Hippocampal formation (tissue), 2 donors: ENCODE measurements at places on chromosomes 5 and 9.

DNA sequence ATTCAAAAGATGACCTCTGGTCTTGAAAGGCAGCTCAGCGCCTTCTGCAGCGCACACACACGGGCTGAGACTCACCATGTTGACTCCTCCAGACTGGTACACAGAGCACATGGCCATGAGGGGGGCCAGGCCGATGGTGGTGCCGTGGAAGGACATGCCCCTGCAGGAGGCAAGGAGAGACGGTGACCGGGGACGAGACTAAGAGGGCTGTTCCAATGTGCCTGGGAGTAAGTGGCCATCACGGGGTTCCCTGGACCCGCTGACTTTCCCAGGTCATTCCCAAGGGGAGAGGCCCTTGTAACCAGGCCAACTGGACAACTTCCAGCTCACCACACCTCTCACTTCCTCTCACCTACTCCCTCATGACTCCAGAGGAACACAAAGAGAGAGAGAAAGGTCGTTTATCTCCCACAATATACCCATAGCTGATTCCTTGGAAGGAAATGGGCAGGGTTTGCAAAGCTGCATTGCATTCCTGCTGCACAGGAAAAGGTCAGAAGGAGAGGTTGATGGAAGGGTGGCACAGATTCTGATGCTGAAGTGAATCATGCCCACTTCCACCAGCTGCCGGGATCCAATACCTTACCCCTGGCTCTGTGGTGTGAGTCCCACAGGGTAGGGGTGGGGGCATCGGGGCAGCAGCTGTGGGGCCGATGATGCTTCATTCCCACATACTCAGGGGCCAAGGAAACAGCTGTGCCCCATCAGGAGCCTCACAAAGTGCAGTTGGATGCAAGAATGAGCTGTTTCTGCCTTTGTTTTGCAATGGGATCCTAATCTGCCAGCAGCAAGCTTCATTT is 47.2 kb downstream of the NIPAL4 start:
- DNase-seq = no peak

DNA sequence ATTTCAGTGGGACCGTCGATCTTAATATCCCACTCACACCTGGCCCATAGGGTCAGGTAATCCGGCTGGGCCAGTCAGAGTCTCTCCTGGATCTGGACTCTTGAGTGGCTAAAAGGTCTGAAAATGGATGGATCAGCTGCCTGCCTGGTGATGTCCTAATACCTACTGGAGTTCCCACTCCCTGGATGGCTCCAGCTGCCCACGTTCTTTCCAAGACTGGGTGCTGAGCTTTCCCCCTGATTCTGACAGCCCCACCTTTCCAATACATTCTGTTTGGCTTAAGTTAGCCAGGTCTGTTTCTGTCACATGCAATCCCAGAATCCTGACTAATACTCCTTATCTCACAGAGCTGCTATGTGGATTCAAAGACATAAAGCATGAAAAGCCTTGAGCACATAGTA is 10.2 kb downstream of the SH3PXD2B start:
- DNase-seq = no peak

- no peak for DNase-seq
Observed at GRCh38 chr5:33166522-33166921, 274.2 kb upstream of the TARS1 start.

- DNase-seq = peak; percentile 94
Observed at GRCh38 chr5:68730220-68730978, 363.4 kb upstream of the SLC30A5 start.

DNA sequence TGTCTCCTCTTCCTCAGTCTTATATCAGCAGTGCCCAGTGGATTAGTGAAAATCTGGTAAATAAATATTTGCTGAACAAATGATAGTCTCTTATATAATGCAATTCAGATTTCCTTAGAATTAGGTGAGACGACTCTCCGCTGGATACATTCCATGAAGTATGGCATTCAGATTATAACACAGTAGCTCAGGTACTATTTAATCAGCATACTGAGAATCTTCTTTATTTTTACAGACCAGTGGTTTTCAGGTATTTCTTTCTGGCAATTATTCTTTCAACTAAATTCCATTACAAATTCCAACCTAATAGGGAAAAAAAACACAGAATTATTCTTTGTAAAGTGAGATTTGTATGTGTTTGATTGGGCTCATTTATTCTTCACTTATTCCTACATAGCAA is 435.5 kb downstream of the TAF11L14 start:
- DNase-seq = no peak

- no peak for DNase-seq
Observed at GRCh38 chr5:32241034-32241783, 67.1 kb upstream of the GOLPH3 start.

- DNase-seq = no peak
Observed at GRCh38 chr5:124895236-124895635, 148.8 kb upstream of the ZNF608 start.
